Thyroid gland (tissue), 4 donors: ENCODE measurements at places on chromosomes 4 and X. TPM values are rescaled to one million over a fixed set of nuclear protein-coding genes. Genes with fewer than 3 reads are reported as not detected.

Gene GAGE13
- total RNA-seq, result not detected

Gene ATP2B3
- total RNA-seq, result not detected

Gene LNX1
- 34.3 TPM for total RNA-seq

GRCh38 chr4:76882630-76883029 lies 15.3 kb downstream of the SOWAHB start:
- no peak for DNase-seq

DNA sequence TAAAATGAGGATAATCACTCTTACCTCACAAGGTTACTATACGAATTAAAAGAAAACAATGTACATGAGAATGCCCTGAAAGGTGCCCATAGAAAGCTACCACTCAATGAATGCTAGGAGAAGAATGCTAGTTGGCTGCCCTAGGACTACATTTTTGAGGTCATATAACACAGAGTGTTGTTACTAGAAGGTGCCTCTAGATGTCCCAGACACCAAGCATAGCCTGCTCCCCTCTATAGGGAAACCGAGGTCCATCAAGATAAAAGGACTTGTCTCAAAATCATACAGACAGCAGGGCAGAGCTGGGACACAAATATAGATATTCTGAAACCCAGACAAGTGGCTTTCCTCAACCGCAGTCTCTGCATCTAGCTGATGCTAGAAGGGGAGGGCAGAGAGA lies 147.0 kb upstream of the ARHGEF9 start:
- DNase-seq, result no peak
